Psoas muscle (tissue), 8 donors: ENCODE measurements at places on chromosomes 13 and 19. TPM values are rescaled to one million over a fixed set of nuclear protein-coding genes. Genes with fewer than 3 reads are reported as not detected.

Gene ZNF99
- total RNA-seq = not detected

Gene RABAC1
- total RNA-seq = 62.1 TPM

Gene FBXO46
- 6.4 TPM for total RNA-seq

Gene ZDHHC20
- 16.9 TPM for total RNA-seq

Gene HCN2
- total RNA-seq = 0.13 TPM

Gene KCTD4
- not detected for total RNA-seq

Gene PRPF31
- total RNA-seq = 39.4 TPM

Gene ZFP14
- 0.95 TPM for total RNA-seq

Gene PABPC3
- total RNA-seq = not detected

Gene CBY2
- total RNA-seq = not detected

Gene ATP1A3
- 0.24 TPM for total RNA-seq

Gene CYP4F8
- total RNA-seq = not detected

Gene KLK15
- total RNA-seq = not detected

Gene ZNF724
- total RNA-seq = 0.99 TPM

Gene BABAM1
- total RNA-seq = 70.0 TPM

Gene ZIK1
- 2.9 TPM for total RNA-seq

Gene CCDC194
- not detected for total RNA-seq

Gene PCDH20
- total RNA-seq = 0.34 TPM

Gene KLK2
- total RNA-seq = not detected

Gene TNFRSF19
- 0.38 TPM for total RNA-seq

Gene LILRB5
- 5.1 TPM for total RNA-seq

Gene CLDND2
- 1.8 TPM for total RNA-seq

Gene TJP3
- 2.7 TPM for total RNA-seq

Gene C19orf67
- not detected for total RNA-seq

Gene CGB8
- not detected for total RNA-seq

Gene ZNF850
- 0.68 TPM for total RNA-seq

Gene SUGP2
- 52.4 TPM for total RNA-seq

Gene CNN1
- total RNA-seq = 1.9 TPM

Gene TMEM147
- 103 TPM for total RNA-seq

Gene OLFM4
- total RNA-seq = 0.76 TPM

Gene OR7C1
- 0.02 TPM for total RNA-seq

Gene SGCG
- 58.1 TPM for total RNA-seq

Gene ERCC1
- 59.5 TPM for total RNA-seq

Gene SIGLEC5
- total RNA-seq = 0.56 TPM

Gene FGF21
- total RNA-seq = not detected

Gene MEGF8
- total RNA-seq = 7.9 TPM

Gene IZUMO2
- not detected for total RNA-seq

Gene KCNRG
- total RNA-seq = 0.73 TPM

Gene HTR2A
- total RNA-seq = not detected

Gene TMEM145
- 1.1 TPM for total RNA-seq

Gene STOML3
- not detected for total RNA-seq

Gene FBXL3
- total RNA-seq = 24.9 TPM

Gene TLE6
- 0.50 TPM for total RNA-seq

Gene PEX11G
- 1.3 TPM for total RNA-seq

Gene KIR2DL1
- total RNA-seq = not detected

Gene CRB3
- total RNA-seq = not detected
